ENCODE measurements at places on chromosomes 11 and 22.

DNA sequence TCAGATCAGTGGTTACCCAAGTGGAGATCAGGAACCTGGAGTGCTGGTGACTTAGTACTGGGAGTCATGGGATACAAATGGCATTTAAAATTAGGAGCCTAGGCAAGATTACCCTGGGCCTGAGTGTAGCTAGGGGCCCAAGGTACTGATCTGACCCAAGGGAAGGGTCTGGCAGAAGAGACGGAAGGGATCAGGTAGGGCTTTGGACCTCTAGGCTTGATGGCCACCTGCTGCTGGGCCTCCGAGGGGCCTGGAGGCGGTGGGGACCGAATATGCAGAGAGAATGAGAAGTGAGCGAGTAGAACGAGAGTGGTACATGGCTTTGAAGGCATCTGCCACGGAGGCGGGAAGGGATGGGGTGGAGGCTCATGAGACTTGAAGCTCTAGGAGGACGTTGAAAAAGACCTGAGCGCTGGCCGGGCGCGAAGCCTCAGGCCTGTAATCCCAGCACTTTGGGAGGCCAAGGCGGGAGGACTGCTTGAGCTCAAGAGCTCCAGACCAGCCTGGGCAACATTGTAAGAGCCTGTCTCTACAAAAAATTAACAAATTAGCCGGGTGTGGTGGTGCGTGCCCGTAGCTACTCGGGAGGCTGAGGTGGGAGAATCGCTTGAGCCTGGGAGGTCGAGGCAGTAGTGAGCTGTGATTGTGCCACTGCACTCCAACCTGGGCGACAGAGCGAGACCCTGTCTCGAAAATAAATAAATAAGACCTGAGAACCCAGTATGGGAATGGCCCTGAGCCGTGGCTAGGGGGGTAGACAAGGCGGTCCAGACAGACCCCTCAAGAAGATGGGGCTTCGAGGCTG, 563 bp upstream of the PPIL2 start:
- DNase-seq: no peak

- DNase-seq: no peak
These were observed 62.2 kb upstream of the SOX6 start for GRCh38 chr11:16418428-16419097.

- no peak for DNase-seq
These were observed 127.7 kb downstream of the COMMD9 start for GRCh38 chr11:36161572-36161971.

GRCh38 chr22:27111796-27112672, 454.6 kb downstream of the MIAT start:
- no peak for DNase-seq

DNA sequence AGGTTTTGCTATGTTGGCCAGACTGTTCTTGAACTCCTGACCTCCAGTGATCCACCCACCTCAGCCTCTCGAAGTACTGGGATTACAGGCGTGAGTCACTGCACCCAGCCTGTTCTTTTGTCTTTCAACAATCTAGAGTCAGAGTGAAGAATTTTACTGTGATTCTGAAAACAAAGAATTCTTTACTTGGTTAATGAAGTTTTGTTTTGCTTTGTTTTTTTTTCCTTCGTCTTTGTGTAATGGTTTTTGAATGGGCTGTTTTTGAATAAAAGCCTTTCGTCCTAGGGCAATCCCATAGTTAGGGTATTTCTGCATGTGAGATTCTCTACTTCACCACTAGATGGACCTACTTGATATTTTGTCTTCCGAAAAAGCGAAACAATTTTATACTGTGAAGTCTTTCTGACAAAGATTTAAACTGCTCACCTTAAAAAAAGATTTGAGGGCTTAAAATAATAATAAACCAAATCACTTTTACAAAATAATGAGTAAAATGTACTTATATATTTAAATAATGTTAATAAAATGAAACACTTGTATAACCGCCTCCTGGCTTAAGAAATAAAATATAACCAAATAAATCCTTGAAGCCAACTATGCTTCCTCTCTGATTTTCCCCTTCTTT, 43.4 kb upstream of the SC5D start:
- DNase-seq: no peak

DNA sequence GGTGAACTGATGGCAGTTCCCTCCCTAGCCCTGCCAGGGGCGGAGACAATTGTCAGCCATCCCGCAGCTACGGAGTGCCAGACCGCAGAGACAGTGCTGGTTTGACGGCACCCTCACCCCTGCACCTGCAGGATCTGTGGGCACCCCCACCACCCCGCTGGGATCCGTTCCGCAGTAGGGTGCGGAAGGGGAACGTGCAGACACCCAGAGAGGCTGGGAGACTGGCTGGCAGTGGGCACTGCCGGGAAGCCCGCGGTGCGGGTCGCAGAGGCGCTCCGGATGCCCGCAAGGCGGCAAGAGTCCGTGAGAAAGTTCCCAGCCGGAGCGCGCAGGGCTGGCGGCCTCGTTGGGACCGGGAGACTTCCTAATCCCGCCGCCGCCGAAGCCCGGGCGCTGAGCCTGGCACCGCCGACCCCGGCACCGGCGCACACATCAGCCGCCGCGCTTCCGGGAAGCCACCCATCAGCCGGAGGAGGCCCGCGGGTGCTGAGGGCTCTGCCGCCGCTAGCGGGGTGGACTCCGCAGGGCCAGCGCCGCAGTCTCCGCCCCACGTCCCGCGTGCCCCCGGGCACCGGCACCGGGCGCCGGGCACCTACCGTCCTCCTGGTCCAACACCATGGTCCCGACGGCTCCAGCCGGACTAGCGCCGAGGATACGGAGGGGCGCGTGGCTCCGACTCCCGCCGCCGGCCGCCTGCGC, 4.3 kb upstream of the LMO1 start:
- no peak for DNase-seq

DNA sequence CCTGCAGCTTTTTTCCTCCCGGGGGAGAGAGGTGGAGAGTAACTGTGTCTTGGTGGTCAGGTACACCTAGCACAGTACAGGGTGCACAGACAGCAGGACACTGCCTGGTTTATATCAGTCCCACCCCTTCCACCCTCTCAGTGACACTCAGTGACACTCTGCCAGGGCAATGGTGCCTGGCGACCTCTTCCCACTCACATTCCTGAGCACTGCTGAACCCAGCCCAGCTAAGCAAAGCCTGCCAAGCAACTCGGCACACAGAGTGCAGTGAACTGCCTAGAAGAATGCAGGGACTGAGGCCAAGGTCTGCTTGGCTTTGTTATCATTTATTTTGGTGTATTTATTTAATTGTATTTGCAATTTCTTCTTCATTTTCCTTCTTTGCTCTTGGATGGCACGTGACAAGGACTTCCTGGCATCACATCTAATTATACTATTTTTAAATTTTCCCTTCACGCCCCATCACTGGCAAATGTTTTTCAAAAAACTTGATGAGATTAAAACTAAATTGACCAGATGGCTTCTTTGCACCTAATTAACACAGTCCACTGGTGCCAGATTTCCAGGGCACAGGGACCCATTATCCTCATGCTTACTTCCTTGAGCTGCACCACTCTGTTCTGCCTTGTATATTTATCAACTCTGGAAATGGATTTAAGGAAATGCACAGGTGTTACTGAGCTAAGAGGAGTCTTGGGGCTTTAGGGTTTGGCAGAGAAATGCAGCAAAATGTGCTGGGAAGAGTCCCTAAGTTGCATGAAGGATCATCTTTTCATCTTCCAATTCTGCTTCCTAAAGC, 205.6 kb downstream of the ADAMTS15 start:
- DNase-seq: no peak

- no peak for DNase-seq
These were observed 40.9 kb upstream of the CELSR1 start for GRCh38 chr22:46578251-46578823.

DNA sequence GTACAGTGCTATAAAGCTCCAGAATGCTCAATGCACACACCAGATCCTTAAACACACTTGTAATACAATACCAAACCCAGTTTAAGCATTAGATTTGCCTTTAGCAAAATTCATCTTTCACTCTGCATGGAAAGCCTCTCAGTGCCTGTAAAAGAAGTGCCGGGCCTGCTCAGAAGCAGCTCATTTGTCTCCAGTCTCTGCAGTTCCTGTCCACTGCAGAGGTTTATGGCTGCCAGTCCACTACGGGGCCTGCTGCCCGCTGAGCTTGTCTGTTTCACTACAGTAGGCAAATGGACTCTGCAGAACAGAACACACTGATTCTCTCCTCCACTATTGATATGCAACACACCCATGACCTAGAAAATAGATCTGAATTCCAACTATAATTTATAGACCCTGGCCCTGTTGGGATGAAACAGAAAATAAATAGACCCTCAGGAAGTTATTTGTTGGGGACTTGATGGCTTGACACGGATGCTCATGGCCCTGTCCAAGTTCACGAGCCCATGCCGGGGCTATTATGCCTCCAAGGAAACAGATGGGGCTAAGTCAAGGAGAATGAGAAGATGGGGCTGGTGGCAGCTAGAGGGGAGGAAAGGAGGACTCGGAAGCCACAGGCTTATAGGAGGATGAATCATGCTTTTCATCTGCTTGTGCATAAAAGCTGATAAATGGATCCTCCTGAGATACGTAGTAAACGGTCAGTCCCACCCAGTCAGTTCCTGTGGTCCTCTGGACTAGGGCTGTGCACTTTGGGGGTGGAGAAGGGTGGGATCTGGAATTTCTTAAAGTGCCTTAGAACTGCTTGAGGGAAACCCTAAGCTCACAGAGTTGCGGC, 416.8 kb upstream of the TENM4 start:
- DNase-seq: no peak

DNA sequence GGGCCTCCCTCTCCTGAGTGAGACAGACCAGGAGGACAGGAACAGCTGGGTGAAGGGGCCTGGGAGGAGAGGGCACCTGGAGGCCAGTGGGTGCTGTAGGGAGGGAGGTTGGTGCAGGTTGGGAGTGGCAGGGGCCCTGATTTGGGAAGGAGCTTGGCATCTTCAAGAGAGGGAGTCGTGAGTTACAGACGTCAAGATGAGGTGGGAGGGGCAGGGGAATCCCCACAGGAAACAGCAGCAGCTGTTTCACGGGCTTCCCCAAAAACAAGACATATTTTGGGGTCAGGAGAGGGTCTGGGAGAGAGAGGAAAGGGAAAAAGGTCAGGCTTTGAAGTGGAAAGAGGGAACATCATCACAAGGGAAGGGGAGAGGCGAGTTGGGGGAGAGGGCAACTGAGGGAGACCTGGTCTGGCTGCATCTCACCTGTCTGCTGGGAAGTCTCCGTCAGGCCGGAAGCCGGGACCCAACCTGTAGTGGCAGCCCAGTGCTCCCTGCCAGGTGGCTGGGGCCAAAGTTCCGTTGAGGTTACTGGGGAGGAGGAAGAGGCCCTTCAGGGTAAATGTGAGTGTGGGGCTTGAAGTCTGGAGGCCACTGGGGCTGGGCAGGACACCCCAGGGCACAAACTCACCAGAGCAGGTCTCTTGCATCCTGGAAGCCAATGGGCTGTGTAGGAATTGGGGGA, 4.4 kb downstream of the NAALADL1 start:
- no peak for DNase-seq

- DNase-seq: no peak
These were observed 2.0 kb downstream of the PCSK7 start for GRCh38 chr11:117229931-117230285.

DNA sequence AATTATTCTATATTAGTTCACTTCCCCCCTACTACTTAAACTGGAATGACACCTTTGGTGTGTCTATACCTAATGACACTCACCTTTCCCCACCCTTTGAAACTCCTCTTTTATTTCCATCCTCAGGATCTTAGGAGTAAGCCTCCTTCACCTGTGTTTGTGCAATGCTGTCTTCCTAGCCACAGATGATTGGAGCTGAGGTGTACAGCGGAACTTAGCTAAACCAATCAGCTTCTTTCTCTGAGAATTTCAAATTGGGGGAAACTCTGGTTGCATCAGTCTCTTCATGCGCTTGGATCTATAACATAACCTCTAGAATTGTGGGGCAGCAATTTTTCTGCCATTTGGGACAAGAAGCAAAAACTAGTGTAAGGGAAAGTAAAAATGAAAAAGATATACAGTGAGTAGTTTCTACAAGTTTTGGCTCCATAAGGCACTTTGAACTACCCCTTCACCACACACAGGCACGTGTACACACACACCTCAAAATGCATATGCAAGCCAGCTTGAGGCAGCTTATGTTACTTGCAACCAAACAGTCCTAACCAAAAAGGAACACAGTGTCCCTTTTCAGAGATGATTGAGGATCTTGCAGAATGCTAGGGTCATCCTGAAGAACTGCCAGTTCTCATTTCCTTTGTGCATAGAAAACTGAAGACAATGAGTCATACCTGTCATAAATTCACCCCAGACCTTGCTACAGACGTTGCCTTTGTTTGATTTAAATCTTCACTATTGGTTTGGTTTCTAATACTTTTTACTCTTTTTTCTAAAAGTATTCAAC, 36.0 kb upstream of the LDLRAD3 start:
- DNase-seq: no peak

DNA sequence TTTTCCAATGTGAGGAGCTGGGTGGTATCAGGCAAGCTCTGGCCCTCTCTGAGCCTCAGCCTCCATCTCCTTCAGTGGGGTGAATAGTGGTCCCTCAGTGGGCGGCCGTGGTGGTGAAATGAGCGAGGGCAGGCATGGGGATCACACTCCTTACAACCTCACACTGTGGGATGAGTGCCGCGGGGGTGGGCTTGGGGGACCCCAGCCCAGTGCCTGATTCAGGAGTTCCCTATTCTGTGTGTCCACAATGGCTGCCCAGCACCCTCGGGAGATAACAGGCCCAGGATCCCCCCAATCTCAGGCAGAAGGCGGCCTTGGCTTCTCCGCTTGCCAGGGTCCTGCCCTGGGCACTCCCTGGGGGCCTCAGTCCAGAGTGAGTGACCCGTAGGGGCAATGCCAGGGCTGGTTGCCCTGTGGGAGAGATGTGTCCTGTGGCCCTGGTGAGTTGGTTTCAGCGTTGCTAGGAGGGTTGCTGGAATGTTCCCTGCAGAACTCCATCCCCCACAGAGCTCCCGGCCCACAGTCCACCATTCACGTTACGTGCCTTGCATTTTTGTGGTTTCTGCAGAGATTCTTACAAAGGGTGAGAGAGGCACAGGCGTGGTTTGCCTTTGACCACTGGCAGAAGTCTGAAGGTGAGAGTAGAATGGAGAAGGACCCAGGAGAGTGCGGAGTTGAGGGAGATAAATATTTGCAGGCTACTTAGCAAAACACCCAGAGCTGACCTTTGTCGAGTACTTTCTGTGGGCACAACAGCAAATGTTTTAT, 2.9 kb downstream of the ALDH3B1 start:
- no peak for DNase-seq
